Right kidney (tissue), 9 donors: ENCODE measurements at places on chromosomes 11 and 22.

DNA sequence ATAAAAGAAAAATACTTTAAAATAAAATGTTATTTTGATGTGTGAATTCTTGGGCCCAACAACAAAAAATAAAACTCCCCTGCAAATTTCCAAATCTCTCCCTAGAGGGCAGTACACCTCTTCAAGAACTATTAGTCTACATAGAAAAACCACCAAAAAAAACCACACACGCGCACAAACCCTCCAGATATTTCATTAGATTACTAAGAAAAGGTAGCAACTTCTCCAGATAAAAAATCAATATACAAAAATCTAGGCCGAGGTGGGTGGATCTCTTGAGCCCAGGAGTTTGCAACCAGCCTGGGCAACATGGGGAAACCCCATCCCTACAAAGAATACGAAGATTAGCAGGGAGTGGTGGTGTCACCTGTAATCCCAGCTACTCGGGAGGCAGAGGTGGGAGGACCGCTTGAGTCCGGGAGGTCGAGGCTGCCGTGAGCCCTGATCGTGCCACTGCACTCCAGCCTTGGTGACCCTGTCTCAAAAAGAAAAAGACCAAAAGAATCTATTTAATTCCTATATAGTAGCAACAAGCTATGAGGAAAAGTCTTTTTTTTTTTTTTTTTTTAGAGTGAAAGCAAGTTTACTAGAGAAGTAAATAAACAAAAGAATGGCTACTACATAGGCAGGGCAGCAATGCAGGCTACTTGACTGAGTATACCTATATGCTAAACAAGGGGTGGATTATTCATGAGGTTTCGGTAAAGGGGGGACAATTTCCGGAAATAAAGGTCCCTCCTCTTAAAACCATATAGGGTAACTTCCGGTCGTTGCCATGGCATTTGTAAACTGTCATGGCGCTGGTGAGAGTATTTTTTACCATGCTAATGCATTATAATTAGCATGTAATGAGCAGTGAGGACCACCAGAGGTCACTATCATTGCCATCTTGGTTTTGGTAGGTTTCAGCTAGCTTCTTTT is 13.1 kb downstream of the B3GNT6 start:
- DNase-seq = peak; percentile 73

DNA sequence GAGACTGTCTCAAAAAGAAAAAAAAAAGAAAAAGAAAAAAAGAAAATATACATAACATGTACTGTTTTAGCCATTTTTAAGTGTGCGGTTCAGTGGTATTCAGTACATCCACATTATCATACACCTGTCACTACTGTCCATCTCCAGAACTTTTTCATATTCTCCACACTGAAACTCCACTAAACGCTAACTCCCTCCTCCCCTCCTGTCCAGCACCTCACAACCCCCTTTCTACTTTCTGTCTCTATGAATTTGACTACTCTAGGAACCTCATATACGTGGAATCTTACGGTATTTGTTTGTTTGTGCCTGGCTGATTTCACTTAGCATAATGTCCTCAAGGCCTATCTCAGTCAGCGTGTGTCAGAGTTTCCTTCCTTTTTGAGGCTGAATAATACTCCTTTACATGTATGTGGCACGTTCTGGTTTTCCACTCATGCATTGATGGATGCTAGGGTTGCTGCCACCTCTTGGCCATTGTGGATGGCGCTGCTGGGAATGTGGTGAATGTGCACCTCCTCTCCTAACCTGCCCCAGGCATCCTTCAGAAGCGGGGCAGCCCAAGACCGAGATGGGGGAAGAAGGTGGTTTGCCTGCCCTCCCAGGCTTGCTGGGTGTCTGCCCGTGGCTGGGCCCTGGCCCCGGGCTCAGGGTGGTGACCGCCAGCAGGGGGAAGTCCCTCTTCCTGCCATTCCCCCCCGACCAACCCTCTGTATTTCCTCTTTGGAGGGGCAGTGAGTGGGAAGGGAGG is 60.5 kb downstream of the BCR start:
- DNase-seq = no peak

DNA sequence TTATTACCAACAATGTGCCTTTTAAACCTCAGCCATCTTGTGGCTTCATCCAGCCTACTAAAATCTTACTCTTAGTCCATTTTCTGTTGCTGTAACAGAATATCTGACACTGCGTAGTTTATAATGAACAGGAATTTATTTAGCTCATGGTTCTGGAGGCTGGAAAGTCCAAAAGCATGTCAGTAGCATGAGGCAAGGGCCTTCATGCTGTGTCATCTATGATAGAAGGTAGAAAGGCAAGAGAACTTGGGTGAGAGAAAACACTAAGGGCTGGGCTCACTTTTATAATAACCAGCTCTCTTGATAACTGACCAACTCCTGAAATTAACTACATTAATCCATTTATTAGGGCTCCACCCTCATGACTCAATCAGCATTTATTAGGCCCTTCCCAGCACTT is 13.5 kb downstream of the BTBD10 start:
- no peak for DNase-seq

- DNase-seq = no peak
Measured at GRCh38 chr11:79431535-79431934, 9.3 kb downstream of the TENM4 start.
